ENCODE measurements at places on chromosomes 1 and 21.

DNA sequence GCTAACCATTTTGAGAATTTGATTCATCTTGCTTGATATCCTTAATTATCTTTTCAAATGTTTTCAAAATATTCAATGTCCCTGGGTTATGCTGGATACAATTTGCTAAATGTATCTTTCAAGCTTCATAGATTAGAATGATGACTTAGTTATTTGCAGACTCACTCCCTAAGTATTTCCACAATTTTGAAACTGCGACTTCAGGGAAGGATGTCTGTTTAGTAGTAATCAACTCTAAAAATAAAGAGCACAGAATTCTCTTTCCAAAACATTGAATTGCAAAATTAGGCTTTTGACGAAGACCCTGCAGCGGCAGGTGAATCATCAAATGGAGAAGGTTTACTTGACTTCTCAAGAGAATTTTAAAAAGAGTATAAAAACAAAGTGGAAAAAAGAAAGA, 14.2 kb downstream of the RGS1 start:
- DNase-seq: no peak

GRCh38 chr1:188249811-188250210, 1421.1 kb downstream of the PLA2G4A start:
- DNase-seq: no peak

DNA sequence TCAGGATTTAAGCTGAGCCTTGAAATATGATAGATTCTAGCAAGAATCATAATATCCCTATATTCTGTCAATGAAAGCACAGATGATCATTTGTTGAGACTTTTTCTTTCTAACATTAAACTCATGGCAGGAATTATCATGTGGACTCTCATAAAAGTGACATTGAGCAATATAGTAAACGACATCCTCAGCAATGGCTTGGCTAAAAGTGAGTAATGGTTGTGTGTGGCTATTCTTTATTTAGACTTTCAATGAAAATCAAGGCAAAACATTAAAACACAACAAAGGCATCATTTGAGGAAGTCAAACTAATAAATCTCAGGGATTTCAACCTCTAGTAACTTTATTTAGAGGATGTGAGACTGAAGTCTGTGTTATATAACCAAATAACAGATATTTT, 257.8 kb upstream of the ADGRL4 start:
- DNase-seq: no peak

DNA sequence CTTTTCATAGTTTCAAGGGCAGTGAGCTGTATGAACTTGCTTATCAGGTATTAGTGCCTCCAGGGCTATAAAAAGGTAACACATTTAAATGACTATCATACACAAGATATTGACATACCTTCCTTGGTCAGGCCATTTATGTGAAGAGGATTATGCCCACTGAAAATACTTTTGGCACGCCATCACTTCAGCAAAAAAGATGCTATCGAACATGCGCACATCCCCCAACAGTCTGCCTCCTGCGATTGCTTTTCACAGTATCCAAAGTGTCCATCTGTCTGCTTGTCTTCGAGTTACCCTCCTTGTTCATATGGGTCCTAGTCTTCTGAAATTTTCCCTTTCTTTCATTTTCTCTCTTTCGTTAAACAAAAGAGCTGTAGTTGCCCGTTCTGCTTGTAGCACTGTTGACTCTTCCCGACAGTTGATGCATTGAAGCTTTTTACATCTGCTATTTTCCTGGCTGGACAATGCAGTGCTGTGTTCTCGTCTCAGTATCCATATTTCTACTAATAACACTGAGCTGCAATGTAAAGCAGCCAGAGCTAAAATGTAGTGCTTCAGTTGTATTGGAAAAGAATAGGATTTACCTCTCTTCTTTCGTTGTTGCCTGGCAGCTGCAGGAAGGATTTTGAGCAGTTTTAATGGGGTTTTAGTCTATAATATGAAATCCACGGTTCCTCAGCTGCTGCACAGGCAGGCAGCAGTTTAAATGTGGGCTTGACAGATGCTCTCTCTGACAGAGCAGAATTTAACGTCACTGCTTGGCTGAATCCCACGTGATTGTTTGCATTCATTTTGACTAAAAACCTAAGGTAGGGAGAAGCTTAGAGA, at the start of gene B3GALT2:
B3GALT2 (minus strand) TSS at position 713 of the 831 bp plus-strand sequence. CDS start 5,051 bp downstream, outside the sequence.
- no peak for DNase-seq

DNA sequence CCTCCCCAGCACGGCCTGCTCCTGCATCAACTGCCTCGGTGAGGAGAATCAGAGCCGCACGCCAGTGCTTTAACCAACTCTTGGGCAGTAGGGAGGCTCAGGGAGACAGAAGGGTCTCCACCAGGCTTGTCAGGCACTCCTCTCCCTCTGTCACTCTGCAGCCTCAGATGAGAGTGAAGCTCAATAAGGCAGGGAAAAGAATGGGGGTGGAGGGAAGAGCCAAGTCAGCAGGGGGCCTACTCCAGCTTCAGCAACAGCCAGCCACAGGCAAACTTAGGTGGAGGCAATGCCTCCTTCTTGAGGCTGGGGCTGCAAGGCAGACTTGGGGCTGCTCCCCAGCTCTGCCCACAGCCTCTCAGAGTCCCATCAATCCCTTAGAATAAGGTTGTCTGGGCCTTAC, 51.8 kb upstream of the A3GALT2 start:
- DNase-seq: peak; percentile 21

- peak; percentile 53 for DNase-seq
Observed at GRCh38 chr1:152111515-152111968, 3.7 kb downstream of the TCHH start.

DNA sequence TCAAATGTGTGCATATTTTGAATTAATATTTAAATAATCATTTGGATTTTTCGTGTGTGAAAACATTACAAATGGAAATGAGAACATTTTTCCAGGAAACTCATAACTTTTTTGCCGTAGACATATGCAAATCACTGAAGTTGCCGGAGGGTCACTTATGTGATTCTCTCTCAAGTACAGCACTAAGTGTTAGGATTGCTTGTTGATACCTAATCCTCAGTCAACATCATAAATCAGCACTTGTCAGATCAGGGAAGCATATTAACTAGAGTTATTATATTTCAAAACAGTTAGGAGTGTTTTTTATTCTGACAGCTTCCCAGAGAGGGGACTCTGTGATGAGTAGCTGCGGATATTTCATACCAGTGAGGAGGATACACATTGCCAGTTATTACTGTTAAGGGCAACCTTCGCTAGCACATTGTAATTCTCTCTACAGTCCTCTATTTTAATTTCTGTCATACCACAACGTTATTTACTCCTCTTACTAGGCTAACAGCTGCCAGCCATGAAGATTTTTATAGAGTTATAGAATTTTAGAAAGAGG, 41.5 kb downstream of the NCAM2 start:
- no peak for DNase-seq

DNA sequence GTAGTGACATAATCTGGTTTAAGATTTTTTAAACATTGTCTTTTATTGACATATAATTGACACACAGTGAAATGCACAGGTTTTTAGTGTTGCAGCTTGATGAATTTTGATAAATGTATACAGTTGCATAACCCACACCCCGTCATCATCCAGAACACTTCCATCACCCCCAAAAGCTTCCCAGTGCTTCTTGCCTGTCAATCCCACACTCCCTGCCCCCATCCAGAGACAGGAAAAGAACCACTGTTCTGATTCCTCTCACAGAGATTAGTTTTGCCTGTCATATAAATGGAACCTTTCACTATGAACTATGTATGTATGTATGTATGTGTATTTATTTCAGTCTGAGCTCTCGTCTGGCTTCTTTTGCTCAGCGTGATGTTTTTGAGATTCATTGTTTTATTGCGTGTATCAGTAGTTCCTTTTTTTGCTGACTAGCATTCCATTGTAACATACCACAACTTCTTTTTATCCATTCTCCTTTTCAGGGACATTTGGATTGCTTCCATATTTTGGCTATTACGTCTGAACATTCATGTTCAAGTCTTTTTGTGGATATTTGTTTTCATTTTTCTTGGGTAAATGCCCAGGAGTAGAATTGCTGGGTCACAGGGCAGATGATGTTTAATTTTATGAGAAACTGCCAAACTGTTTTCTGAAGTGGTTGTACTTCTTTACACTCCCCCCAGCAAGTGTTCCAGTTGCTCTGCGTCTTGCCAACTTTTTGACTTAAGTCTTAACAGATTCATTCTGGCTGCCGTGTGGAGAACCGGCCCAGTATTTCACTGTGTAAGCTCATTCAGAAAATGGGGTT, 8.7 kb downstream of the UBIAD1 start:
- no peak for DNase-seq

- no peak for DNase-seq
Observed at GRCh38 chr1:78840453-78841271, 165.9 kb downstream of the ADGRL4 start.
